Choroid plexus epithelial cell (primary cell): ENCODE measurements at places on chromosomes 12 and 14.

- no peak for DNase-seq
Observed at GRCh38 chr12:108107293-108107692, 21.8 kb upstream of the WSCD2 start.

DNA sequence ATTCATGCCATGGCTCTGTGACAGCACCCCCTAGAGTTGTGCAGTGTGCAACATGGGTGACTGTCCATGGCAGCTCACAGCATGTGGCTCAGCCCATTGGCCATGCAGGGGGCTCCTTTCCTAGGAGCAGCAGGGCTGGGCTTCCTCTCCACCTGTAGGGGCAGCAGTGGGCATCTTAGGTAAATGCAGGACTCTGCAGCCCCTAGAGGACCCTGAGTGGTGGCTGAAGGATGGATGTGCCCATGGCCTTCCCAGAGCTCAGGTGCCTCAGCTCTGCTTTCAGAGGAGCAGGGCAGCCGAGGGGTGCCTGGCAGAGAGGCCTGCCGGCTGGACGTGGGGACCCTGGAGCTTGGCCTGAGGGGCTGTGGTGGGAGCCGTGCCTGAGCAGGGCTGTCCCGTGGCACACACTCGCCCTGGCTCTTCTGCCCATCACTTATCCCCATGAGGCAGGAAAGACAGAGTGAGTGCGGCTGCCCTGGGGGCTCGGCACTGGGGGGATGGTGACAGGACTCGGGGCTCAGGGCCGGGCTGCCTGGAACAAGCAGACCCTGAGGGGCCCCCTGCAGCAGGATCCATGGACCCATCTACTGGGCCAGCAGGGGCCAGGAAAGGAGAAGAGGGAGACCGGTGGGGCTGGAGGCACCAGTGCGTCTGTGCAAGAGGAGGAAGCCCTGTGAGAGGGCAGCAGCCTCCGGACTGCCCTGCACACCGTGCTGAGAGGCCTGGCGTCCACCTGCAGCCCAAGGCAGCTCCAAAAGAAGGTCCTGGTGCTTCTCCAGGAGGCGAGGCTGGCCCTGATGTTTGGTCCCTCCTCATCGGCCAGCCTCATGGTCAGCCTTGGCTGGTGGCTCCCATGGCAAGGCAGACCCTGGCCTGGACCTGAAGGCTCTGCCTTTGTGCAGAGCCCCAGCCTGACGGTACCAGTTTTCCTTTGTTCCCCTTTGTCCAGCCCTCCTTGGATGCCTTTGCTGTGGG is 7.6 kb downstream of the ADSS1 start:
- no peak for DNase-seq

- no peak for DNase-seq
Observed at GRCh38 chr12:104570174-104570907, 113.6 kb downstream of the CHST11 start.

- DNase-seq = no peak
Observed at GRCh38 chr12:70535896-70536374, 101.3 kb downstream of the PTPRB start.

- no peak for DNase-seq
Observed at GRCh38 chr14:32377046-32377646, 48.0 kb downstream of the AKAP6 start.

DNA sequence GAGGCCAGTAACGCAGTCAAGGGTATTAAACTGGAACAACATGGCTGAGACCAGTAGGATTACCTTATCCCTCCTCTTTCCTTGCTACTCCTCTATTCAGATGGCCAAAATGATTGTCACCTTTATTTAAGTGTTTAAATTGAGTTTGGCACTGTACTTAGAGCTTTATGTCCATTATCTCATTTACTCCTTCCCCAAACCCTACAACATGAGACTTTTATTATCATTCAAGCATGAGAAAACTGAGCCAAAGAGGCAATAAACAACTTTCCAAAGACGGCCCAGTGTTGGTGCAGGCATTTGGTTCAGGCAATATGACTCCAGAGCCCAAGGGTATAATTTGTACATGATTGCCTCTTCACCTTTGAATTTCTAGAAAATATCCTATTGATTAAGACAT is 370.9 kb upstream of the KITLG start:
- DNase-seq = no peak

DNA sequence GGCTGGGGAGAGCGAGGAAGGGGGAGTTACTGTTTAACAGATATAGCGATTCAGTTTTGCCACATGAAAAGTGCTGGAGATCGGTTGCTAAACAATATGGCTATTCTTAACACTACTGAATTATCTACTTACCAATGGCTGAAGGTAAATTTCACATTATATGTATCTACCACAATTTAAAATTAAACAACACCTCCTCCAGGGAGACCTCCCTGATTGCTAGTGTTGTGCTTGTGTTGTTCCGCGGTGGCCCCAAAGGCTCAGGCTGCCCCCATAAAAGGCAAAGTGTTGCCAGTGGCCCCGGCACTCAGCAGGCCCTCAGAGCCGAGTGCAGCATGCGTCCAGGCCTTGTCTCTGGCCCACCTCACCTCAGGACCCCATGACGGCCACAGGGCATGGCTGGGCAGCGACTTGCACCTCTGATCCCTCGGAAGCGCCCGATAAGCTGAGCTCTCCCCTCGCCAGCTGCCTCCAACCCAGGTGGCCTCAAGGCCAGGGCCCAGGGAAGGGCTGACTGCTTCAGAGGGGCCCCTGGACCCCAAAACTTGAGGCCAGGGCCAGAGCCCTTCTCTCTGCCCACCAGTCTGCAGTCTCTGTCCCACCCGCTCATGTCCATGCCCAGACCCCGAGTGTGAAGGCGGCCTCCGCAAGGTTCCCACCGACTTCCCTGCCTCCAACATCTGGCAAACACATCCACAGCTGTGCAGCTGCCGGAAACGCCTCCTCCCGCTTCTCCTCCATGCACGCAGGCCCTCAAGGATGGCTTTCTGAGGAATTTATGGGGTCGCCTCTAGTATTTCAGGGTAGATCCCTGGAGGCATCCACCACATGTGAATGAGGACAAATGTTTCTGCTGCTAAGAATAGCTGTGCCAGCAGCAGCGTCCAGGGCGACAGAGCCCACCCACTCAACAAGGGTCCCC is 60.0 kb downstream of the NCOR2 start:
- DNase-seq = peak; percentile 92
